Stimulated activated CD4-positive, alpha-beta T cell treated with anti-CD3 and anti-CD28 coated beads, Interleukin-2, amount 100 ng/mL, for 4 hours (primary cell): ENCODE measurements at places on chromosomes 3 and 15.

- peak; percentile 46 for DNase-seq
These were observed 795 bp upstream of the SCAANT1 start for GRCh38 chr3:63912768-63913588.

- no peak for DNase-seq
These were observed 53.9 kb downstream of the CRTC3 start for GRCh38 chr15:90583471-90584252.

DNA sequence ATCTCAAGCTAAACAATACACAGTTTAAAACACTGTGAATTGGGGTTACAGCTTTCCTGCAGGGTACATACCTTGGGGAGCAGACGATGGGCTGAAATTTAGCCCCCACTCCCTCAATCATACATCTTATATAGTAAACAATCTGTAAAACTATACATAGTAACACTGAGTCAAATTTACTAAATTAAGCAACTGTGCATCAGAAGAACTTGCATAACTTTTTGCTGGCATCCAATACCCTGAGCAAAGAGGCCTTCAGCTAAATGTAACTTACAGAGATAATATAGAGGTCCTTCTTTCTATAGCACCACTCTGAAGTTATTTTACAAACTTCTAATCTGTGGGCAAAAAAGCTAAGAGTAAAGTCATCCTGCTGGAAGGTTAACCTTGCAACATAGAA is 603.6 kb upstream of the TGFBR2 start:
- no peak for DNase-seq

- DNase-seq, result no peak
These were observed 271.5 kb upstream of the TBL1XR1 start for GRCh38 chr3:177468816-177469215.

- no peak for DNase-seq
These were observed 376.5 kb downstream of the TBL1XR1 start for GRCh38 chr3:176820764-176821163.

- no peak for DNase-seq
These were observed 106.8 kb downstream of the BBX start for GRCh38 chr3:107629566-107629965.

GRCh38 chr3:151576511-151577137 is 115.8 kb upstream of the IGSF10 start:
- no peak for DNase-seq

GRCh38 chr3:13019243-13020095 is 53.8 kb downstream of the IQSEC1 start:
- DNase-seq, result no peak

- no peak for DNase-seq
These were observed 24.7 kb downstream of the LYSMD4 start for GRCh38 chr15:99708563-99708962.

GRCh38 chr15:65366122-65366892 is 11.5 kb downstream of the IGDCC3 start:
- DNase-seq, result no peak
